ENCODE measurements at places on chromosomes 7 and 10.

DNA sequence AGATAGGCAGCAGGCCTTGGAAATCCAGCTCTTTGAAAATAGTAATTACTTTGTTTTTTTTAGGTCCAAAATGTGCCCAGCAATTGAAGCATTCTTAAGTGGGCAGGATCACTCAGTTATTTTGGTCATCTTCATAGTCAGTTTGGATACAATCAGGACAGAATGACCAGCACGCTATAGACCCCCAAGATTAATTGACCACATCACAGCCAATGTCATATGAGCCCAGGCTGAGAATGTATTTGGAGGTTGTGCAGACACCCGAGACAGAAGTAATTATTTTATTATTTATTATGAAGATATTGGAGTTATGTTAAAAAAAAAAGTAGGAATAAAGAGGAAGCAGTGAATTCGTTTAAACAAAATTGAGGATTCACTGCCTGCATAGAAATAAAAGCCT is 93.3 kb upstream of the PFKP start:
- no peak for DNase-seq

- no peak for DNase-seq
These were observed 63.0 kb downstream of the TAX1BP1 start for GRCh38 chr7:27802999-27803398.

DNA sequence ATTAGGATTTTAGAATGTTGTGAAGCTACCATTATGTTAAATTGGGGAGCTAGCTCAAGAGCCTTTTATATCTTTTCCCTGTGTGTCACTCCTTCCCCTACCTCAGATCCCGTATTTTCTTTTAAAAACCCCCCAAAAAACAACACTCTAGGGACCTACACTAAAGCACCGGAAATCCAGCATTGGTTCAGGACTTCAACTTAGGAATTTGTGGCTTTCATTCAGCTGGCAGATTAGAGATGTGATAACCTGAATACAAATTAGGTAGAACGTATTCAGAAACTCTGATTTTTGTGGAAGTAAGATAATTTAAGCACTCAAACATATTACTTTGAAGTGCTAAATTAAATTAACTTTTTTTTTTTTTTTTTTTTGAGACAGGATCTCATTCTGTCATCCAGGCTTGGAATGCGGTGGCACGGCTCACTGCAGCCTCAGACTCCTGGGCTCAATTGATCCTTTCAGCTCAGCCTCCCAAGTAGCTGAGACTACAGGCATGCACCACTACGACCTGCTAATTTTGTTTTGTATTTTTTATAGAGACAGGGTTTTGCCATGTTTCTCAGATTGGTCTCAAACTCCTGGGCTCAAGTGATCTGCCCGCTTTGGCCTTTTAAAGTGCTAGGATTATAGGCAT is 6.8 kb downstream of the TBC1D12 start:
- no peak for DNase-seq

DNA sequence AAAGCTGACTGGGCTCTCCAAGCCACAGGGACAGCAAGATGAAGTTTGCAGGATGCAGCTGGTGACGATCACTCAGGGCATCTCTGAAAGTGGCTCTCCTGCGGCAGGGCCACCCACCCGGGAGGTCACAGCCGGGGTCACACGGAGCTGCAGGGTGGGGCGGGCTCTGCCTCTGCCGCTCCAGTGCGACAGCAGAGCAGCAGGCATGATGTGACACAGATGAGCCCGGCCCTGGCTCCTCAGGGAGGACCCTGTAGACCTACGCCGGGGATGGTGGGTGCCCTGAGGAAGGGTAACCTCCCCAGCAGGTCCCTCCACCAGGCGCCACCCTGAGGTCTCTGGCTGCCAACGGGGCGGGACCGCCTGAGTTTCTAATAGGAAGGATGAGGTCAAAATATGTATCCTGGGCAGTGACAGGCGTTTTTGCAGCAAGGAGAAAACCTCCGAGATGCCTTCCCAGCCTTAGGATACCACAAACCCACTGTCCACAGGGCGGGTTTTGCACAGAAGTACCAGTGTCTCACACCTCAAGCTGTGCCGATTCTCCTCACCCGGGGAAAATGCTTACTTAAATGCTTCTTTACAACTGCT is 114.8 kb upstream of the DIP2C start:
- no peak for DNase-seq

DNA sequence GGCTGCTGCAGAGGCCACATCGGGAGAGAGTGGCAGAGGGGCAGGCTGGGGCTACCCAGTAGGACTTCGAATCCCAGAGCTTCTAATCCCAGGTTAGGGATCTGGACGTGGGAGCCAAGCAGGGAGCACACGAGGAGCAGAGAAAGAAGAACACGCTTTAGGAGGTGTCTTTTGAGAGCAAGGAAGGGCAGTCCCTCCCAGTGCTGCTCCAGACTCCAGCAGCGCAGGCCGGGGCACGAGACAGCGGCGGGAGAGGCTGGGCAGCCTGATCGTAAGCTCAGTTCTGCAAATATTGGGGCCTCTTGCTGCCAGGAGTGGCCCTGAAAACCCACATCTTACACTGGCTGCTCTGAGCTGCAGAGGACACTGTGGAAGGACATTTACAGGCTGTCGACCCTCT is 75.9 kb downstream of the HIPK2 start:
- DNase-seq: no peak

DNA sequence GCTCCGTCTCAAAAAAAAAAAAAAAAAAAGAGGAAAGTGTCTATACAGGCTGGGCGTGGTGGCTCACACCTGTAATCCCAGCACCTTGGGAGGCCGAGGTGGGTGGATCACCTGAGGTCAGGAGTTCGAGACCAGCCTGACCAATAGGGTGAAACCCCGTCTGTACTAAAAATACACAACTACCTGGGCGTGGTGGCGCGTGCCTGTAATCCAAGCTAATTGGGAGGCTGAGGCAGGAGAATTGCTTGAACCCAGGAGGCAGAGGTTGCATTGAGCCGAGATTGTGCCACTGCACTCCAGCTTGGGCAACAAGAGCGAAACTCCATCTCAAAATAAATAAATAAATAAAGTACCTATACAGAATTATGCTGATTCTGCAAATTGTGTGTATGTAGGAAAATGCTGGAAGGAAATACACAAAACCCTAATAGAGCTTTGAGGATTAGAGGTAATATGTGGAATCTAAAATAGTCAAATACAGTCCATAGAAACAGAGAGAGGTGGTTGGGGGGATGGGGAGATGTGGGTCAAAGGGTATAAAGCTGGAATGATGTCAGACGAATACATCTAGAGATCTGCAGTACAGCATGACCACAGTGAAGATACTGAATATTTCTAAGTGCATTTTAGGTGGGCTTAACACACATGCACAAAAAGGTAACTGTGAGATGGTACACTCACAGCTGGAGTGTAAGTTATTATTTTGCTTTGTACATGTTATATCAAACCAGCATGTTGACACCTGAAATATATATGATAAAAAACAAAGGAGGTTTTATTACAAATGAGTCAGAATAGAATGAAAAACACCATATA is 174.5 kb upstream of the KLF14 start:
- DNase-seq: no peak

DNA sequence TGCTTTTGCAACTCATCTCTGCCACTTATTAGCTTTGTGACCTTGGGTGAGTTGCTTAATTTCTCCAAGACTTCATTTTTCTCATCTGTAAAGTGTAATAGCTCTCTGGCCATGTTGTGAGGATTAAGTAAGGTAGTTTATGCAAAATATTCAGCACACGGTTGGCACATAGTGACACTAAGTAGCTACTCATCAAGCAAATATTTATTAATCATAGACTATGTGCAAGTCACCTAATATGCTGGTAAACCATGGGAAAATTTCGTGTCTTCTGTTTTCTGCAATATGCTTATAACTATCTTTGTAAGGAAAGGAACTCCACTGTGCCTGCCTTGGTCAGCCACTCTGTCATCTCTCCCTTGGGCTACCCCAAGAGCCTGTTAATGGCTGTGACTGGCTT is 50.3 kb upstream of the EGR2 start:
- no peak for DNase-seq

DNA sequence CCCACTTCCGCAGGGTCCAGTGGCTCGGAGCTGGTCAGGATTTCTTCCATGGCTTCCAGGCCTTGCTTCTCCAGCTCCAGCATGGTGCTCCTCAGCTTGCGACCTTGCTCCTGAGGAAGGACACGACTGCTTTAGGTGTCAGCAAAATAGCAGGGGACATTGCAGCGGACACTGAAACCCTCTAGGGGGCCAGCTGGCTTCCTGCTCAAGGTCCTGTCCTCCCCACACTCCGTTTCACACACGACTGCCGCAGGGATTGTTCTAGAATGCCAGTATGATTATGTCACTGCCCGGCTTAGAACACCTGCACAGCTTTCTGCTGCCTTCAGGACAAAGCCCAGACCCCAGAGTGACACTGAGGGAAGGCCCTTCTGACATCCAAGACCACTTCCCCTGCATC is 65.6 kb downstream of the SCRN1 start:
- no peak for DNase-seq

DNA sequence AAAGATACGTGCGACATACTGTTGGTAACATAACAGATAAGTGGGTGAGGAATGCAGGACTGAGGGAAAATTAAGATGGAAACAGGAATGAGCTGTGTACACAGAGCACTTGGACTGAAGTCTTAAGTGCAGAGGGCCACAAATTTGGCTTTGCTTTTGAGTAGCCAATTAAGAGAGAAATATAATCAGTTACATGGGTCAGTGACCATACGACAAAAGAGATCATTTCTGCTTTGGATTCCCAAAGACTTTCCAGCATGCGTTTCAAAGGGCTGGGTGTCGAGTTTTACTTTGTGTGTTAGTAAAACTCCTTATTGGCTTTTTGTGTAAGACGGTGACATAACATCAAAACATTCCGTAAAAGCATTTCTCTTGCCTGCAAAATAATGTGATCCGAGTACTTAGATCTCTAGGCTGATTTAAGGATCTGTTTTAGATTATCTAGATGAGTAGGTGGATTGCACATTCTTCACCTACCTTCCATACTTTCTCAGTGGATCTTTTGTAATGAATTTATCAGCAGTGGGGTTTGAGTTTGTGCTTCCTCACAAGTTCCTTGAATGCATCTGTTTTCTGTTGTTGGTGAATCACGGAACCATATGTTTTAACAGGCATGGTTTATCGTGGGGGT is 7.5 kb downstream of the RABGEF1 start:
- no peak for DNase-seq

- no peak for DNase-seq
These were observed 204.3 kb downstream of the DGKI start for GRCh38 chr7:137642472-137642871.

DNA sequence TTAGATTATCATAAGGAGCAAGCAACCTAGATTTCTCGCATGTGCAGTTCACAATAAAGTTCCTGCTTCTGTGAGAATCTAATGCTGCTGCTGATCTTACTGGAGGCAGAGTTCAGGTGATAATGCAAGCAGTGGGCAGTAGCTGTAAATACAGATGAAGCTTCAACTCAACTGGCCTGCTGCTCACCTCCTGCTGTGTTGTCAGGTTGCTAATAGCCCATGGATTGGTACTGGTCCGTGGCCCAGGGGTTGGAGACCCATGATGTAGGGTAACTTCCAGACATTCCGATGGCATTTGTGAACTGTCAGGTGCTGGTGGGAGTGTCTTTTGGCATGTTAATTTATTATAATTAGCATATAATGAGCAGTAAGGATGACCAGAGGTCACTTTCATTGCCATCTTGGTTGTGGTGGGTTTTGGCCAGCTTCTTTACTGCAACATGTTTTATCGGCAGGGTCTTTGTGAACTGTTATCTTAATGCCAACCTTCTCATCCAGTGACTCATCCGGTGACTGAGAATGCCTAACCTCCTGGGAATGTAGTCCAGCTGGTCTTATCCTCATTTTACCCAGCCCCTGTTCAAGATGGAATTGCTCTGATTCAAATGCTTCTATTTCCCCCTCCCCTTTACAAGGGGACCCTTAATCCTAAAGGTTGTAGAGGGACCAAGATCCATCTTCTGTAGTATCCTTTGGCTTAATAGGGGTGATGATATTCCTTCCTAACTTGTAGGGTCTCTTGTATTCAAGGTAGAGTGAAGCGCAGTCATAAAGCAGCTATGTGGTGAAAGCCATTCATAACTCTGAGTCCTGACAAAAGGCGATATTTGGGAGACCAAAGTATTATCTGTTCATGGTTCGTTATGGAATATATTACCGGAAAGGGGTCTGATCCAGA is 165.8 kb downstream of the CCSER2 start:
- DNase-seq: no peak

GRCh38 chr7:128153436-128153835 is 87.6 kb upstream of the LEP start:
- DNase-seq: no peak

GRCh38 chr7:29115130-29115687 is 31.1 kb downstream of the CPVL start:
- no peak for DNase-seq

GRCh38 chr10:22612318-22612717 is 102.1 kb downstream of the PIP4K2A start:
- DNase-seq: no peak

GRCh38 chr7:108735814-108736213 is 166.1 kb downstream of the DNAJB9 start:
- no peak for DNase-seq

- no peak for DNase-seq
These were observed 98.7 kb upstream of the TMEM196 start for GRCh38 chr7:19872094-19872493.

DNA sequence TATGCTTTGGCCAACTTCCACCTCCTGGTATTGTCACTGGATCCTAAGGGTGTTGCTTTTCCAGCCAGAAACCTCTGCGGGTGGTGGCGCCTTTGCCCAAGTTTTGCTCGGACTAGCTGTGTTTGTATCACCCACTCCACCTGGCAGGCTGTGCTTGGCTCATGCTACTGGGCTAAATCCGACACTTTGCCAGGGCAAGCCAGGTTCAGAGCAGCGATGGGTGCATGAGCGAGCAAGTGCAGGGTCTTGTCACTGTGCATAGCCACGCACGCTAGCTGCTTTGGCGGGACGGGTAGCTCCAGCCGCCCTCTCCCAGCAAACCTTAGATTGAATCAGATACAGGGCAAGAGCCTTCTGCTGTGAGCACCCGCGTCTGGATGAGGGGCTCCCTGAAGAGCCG is 737.5 kb downstream of the PCDH15 start:
- DNase-seq: no peak

DNA sequence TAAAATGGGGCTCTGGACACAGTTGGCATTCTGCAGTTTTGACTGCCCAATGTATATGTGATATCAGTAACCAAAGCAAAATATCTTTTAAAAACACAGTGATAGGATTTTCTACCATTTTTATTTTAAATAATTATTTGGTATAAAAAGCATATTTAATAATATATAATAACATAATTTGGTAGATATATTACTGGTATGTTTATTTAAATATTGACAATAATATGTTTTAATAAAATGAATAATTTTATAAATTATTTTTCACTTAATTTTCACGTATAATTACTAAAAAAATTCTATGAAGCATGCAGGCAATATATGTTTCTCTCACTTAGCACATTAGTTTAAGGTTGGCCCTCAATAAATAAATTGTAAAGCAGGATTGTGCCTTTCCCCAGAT is 269.1 kb downstream of the PRKG1 start:
- DNase-seq: no peak

DNA sequence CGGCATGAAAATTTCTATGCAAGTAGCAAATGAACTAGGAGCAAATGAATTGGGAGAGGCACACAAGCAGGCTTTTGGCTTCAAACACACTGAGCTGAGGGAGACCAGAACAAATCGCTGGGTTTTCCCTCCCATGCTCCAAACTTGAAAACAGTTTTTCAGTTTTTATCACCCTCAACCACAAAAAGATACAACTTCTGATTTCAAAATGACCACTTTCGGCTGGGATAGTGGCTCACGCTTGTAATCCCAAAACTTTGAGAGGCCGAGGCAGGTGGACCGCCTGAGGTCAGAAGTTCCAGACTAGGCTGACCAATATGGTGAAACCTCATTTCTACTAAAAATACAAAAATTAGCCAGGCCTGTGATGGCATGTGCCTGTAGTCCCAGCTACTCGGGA is 9.0 kb upstream of the CHUK start:
- DNase-seq: no peak

Measured in midbrain (tissue), 1 donor.